Esophagus squamous epithelium (tissue), 5 donors: ENCODE measurements at places on chromosomes 12 and 14.

- DNase-seq, result no peak
Observed at GRCh38 chr12:6038160-6038559, 86.3 kb downstream of the VWF start.

- no peak for DNase-seq
Observed at GRCh38 chr12:131287938-131288764, 334.4 kb downstream of the ADGRD1 start.

GRCh38 chr12:57097554-57097835 lies 8.6 kb downstream of the NAB2 start:
- no peak for DNase-seq

DNA sequence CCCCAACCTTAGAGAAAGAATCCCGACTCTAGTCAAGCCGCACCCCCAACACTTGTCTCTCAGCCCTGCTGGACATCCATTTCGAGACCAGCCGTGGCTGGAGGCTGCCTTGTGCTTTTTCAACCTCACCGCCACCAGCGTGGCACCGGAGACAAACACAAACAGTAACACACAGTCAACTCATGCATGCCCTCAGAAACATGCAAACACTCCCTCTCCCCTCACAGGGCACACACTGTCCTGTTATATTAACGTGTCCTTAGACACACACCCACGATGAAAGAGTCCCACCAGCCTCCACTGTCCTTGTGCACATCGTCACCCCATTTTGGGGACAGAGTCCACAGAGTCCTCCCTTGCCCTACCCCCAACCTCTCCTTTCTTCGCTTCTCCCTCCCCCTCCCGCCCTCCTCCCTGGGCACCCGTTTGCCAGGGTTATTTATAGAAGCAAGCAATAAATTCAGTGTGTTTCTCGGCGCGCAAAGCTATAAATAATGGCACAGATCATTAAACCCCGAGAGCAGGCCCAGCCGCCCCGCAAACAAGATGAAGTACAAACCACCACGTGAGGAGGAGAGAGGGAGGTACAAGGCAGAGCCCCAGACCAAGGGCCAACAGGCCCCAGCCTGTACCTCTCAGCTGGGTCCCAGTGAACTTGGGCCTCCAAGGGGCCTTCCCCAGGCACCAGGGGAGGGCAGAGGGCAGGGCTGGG lies 27.9 kb downstream of the SMUG1 start:
- no peak for DNase-seq

DNA sequence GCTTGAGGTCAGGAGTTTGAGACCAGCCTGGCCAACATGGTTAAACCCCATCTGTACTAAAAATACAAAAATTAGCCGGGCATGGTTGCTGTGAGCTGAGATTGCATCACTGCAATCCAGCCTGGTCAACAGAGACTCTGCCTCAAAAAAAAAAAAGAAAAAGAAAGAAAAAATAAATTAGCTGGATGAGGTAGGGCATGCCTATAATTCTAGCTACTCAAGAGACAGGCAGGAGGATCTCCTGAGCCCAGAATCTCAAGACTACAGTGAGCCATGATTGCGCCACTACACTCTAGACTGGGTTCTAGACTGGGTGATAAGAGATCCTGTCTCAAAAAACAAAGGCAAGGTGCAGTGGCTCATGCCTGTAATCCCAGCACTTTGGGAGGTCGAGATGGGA lies 16.9 kb downstream of the PPP4R3A start:
- DNase-seq, result no peak

- DNase-seq, result no peak
Observed at GRCh38 chr12:27703720-27704452, 6.7 kb upstream of the MRPS35 start.

DNA sequence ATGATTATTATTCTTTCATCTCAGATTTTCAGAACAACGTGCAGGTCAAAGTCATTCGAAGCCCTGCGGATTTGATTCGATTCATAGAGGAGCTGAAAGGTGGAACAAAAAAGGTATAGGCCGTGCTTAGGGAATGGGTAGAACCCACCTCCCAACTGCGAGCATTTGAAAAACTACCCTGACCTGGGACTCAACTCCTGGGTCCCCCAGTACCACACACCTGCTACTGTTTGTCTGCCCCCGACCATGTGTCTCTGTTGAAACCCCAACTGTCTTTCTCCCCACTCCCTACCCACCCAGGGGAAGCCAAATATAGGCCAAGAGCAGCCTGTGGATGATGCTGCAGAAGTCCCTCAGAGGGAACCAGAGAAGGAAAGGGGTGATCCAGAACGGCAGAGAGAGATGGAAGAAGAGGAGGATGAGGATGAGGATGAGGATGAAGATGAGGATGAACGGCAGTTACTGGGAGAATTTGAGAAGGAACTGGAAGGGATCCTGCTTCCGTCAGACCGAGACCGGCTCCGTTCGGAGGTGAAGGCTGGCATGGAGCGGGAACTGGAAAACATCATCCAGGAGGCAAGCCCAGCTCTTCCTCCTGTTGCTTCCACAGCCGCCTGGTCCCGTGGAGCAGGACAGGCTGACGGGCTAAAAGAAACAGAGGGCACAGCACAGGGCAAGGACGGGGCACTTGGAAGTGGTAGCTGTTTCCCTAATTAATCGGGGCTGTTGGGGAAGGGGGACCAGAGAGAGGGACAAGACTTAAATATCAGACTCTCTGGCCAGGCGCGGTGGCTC lies 20.5 kb downstream of the AGAP2 start:
- no peak for DNase-seq

GRCh38 chr12:91317306-91317705 lies 134.7 kb upstream of the DCN start:
- DNase-seq, result no peak

DNA sequence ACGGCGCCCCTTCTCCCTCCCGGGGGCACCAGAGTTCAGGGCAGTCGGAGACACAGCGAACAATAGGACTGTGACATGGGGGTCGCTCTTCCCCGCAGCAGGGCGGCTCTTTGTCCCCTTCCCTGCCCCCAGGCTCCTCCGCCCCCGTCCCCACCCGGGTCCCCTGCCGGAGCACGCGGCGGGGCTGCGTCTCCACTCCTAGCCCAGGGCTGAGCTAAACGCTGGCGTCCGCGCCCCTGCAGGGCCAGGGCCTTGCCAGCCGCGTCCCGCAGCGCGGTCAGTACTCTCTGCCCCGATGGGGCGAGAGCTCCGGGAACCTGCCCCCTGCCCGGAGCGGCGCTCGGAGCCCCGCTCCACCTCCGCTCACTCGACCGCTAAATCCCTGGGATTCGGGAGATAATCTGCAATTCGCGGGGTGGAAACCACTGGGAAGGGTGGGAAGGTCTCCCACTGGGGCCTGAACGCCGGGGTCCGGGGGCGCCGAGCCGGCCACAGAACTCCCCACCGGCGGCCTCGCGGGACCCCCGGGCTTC lies 825 bp upstream of the CCDC85C start:
- DNase-seq, result no peak

DNA sequence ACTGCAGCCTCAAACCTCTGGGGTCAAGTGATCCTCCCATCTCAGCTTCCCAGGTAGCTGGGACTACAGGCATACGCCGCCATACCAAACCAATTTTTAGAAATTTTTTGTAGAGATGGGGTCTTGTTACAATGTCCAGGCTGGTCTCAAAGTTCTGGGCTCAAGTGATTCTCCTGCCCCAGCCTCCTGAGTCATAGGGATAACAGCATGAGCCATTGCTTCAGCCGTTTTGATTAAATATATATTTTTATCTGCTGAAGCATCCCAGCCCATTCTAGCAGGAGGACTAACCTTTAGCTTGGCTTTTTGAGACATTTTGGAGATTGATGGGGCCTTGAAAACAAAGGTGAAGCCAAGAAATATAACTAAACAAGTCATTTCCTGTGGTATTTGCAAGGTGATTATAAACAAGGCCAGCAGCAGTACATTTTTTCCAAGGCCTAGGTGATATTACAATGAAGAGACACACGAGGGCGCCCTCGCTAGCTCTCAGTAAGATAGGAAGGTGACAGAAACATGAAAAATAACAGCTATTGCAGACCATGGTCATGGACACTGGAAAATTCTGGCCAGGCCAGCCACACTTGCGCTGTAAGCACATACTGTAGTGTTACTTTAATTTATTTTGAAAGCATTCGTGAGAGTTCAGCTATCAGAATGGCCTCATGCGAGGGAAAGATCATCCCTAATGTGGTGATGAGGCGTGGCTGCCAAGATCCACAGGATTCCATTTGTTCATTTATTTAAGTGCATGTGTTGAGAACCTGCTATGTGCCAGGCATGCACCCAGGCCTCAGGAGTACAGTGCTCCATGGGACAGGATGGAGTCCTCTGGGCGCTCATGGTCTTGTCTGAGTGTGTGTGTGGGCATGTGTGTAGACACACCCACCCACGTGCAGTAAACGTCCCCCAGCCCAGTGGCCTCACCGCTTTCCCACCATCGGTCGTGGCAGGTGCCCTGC lies 63.5 kb downstream of the DGLUCY start:
- DNase-seq, result no peak

DNA sequence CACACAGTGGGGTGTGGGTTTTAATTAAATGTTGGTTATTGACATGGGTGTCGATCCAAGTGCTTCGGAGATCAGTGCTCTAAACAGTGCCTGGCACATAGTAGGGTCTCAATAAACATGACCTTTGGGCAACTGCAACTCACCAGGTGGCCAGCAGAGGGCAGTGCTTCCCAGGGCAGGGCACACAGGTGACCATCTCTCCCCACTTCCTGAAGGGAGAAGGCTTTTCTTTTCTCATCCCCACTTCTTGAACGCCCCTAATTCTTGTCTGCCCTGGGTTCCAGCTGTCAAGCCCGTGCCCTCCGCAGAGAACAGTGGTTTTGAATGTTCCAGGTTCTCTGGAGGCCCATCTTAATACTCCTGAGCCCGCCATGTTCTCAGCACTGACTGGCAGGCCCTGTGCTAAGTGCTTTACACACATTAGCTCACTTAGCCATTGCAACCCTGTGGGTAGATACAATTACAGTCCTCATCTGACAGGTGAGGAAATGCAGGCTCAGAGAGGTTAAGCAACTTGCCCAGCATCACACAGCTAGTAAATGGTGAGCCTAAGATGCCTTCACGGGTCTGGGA lies 16.3 kb downstream of the RAPGEF3 start:
- no peak for DNase-seq

GRCh38 chr14:23610815-23611289 lies 25.3 kb upstream of the DHRS2 start:
- DNase-seq, result no peak

GRCh38 chr12:57840726-57841125 lies 5.8 kb downstream of the CTDSP2 start:
- no peak for DNase-seq

GRCh38 chr12:14959463-14959862 lies 1.9 kb downstream of the ARHGDIB start:
- no peak for DNase-seq

GRCh38 chr14:77302926-77303325 lies 17.8 kb downstream of the POMT2 start:
- no peak for DNase-seq

GRCh38 chr12:124120739-124121138 lies 147.7 kb downstream of the ZNF664 start:
- DNase-seq, result no peak

GRCh38 chr12:49540229-49541139 lies 1.7 kb downstream of the KCNH3 start:
- no peak for DNase-seq

DNA sequence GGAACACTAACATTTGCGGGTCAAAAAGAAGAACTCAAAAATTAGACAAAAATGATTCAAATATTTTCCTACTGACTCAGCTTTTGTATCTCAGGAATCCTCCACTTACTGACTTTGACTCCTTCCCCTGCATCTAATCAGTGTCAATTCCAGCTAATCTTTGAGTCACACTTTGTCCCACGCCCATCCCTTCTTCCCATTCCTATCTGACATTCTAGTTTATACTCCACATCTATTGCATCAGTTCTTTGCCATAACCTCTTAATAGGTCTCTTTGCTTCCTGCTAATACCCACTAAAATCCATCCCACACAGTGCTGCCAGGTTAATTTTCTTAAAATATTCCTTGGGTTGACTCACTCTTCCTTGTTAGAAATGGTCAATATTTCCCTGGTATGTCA lies 19.1 kb downstream of the BBS10 start:
- DNase-seq, result no peak

- DNase-seq, result no peak
Observed at GRCh38 chr14:100692859-100693558, 33.7 kb upstream of the DLK1 start.

- no peak for DNase-seq
Observed at GRCh38 chr14:22837750-22838538, 1.6 kb downstream of the MMP14 start.

- no peak for DNase-seq
Observed at GRCh38 chr14:74459289-74459946, 33.4 kb upstream of the SYNDIG1L start.

GRCh38 chr14:34872822-34873588 lies 2.2 kb downstream of the BAZ1A start:
- DNase-seq, result no peak

DNA sequence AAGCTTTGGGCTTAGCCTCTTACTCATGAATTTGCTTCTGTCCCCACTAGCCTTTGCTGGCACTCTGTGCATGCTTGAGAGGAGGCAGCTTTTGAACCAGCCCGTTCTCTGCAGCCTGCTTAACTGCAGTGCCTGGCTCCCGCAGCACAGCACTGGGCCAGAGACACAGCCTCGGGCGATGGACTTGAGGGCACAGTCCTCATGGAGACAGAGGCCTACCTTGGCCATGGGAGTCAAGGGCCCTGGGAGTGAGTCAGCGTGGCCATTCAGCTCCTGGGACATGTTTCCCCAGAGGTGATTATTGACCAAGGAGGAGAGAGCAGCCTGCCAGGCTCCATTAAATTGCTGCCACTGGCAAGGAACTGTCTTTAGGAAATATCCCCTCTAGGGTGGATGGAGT lies 93.5 kb downstream of the SMOC1 start:
- no peak for DNase-seq

DNA sequence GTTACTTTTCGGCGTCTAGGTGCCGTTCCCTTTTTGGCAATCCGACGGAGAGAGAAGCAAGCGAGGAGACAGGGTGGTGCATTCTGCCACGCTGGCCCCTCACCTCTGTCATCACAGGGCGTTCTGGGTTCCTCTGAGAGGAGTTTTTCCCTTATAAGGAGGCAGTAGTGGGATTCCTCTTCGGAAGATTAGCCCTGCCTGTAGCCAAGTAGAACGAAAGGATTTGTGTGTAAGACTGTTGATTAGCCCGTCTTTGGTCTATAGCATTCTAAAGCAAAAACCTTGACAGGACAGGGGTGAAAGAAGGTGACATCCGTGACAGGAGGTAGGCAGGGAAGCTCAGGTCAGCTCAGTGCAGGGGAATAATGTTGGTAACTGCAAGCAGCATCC lies 9.1 kb upstream of the NEMF start:
- no peak for DNase-seq

GRCh38 chr12:94769047-94769420 lies 118.7 kb upstream of the TMCC3 start:
- DNase-seq, result no peak

DNA sequence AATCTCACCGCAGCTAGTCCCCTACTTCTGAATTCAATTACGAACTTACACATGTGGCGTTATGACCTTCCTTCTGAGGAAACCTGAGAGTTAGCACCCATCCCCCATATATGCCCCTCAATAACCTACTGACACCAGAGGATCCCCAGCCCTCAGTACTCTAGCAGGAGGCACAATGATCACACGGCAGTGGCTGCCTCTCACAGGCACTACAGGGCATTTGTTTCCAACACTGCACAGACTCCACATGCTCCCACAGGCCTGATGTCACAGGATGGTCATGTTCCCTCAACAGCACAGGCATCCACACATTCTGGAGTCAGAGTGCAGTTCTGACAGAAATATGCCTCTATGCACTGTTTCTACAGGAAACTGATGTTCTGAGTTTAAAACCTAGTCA lies 17.4 kb downstream of the PPP1CC start:
- DNase-seq, result no peak
